Stimulated activated CD8-positive, alpha-beta memory T cell treated with anti-CD3 and anti-CD28 coated beads, Interleukin-15, amount 100 ng/mL, for 24 hours (primary cell): ENCODE measurements at places on chromosomes 2 and 18.

DNA sequence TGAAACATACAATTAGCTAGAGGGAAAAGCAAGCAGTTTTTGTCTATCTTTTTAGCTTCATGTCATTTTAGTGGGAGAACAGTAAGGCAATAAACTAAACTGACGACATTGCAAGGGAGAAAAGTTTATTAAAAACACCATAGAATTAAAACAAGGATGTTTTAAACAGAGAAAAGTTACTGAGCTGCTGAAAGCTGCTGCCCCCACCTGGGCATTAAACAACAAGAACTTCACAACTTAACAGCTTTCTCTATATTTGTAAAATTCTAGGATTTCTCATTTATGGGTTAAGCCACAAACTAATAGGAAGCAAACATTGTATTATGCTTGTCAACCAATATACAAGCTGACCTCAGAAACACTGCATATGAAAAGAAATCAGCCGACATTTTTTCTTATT, 289.2 kb downstream of the ERBB4 start:
- DNase-seq: no peak

DNA sequence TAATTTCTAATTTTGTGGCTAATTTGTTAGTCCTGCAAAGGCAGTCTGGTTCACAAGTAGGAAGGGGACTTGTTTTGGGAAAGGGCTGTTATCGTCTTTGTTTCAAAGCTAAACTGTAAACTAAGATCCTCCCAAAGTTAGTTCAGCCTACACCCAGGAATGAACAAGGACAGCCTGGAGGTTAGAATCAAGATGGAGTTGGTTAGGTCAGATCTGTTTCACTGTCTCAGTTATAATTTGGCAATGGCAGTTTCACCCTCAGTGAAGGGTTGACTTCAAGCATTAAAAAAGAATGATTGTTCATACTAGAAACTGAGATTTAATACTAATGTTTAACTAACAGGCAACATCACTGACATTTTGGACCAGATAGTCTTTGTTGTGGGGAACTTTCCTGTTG, 69.5 kb downstream of the KIAA2012 start:
- DNase-seq: no peak

GRCh38 chr2:99903981-99904380, 238.4 kb downstream of the AFF3 start:
- DNase-seq: no peak

- no peak for DNase-seq
These were observed 38.4 kb downstream of the HS6ST1 start for GRCh38 chr2:128280158-128280871.

GRCh38 chr2:117855886-117856285, 41.4 kb downstream of the DDX18 start:
- DNase-seq: no peak
